Stimulated activated memory B cell treated with anti-CD40 and anti-IgM and Interleukin-4, amounts not matched to agents 10 μg/mL and 1 μg/mL and 100 μg/mL, for 72 hours (primary cell): ENCODE measurements at places on chromosomes 12 and 14.

DNA sequence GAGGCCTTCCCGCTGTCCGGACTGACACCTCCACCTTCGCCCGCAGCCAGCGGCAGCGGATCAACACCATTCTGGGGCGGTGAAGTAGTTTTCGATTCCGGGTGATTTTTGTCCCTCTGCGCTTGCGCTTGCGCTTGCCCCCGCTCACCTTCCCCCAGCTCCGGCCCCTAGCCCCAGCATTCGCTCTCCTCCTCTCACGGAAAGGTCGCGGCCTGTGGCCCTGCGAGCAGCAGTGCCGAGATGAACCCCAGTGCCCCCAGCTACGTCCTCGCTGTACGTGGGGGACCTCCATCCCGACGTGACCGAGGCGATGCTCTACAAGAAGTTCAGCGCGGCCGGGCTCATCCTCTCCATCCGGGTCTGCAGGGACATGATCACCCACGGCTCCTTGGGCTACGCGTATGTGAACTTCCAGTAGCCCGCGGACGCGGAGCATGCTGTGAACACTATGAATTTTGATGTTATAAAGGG, 22.7 kb upstream of the SRGAP1 start:
- H3K4me1 ChIP-seq = peaks cover 9% of the 10 kb centered on the region
- ATAC-seq = peak; percentile 41
- H3K36me3 ChIP-seq = peaks cover 9% of the 10 kb centered on the region
- peak overlapping the region; percentile 74 for H3K4me3 ChIP-seq
- peaks cover 47% of the 10 kb centered on the region for H3K27me3 ChIP-seq
- peak overlapping the region; percentile 79 for H3K27ac ChIP-seq

DNA sequence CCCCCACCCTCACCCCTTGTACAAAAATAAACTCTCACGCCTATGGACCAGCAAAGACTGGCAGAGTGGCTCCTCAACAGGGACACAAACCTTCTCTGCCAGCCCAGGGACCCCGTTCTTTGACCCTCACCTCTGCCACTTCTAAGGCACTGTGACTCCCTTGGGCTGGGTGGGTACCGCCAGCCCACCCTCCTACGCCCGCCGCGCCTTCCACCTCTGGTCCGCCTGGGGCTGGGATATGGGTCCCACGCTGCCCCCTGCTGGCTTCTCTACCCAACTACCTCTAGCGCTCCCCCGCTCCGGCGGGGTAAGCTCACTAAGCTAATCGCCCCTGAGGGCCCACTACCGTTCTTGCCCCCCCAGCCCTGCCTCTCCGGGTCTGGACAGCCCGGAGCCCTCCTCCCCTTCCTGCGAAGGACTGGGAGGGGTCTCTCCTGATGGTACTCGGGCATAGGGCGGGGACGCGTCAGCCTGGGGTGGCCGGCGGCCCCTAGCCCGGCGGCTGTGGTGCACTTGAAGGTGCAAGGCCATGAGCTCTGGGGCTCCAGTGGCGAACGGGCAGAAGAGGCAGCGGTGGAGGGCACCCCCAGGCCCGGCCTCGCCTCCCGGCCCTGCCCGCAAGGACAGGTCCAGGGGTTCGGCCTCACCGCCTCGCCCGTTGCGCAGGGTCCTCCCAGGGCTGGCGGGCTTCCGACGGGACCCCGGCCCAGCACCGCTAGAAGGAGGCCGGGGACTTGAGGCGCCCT, 8.1 kb downstream of the ZNF219 start:
- no peak overlapping the region for H3K27ac ChIP-seq
- H3K27me3 ChIP-seq = peaks cover 11% of the 10 kb centered on the region
- peaks cover 31% of the 10 kb centered on the region for H3K4me1 ChIP-seq
- peak; percentile 3 for ATAC-seq

DNA sequence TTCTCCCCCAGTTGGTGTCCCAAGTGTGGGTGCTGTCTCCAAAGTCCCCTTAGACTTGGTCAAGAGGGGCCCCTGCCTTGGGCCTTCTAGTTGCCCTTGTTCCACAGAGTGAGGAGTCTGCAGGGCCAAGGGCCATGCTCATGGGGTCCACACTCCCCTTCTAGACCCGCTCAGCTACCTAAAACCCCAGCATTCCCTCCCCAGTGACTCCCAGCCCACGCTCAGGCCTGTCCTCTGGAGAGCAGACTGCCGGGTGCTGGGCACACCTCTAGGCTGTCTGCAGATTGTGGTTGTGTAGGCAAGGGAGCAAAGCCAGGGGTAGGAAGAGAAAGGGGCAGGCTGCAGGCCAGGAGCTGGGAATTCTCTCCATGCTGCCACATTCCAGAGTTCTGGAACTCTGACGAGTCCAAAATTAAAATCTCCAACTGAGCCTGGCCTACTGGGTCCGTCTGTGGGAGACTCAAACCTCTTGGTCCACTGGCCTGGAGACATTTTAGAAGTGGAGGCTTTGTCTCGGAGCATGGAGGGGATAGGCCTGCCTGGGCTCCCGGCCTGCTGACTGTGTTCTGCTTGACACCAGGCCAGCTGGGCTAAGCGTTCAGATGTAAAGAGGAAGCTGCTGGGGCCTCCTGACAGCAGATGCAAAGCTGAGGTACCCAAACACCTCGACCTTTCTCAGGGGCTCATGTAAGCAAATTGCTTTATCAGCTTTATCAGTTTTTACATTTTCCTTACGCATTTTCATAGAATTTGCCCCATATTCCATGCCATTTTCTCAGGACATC, 13.7 kb upstream of the KRT5 start:
- peaks cover 10% of the 10 kb centered on the region for H3K27me3 ChIP-seq
- H3K4me3 ChIP-seq = no peak overlapping the region
- H3K4me1 ChIP-seq = peaks cover 7% of the 10 kb centered on the region
- no peak for ATAC-seq
- no peaks in the 10 kb centered on the region for H3K36me3 ChIP-seq

DNA sequence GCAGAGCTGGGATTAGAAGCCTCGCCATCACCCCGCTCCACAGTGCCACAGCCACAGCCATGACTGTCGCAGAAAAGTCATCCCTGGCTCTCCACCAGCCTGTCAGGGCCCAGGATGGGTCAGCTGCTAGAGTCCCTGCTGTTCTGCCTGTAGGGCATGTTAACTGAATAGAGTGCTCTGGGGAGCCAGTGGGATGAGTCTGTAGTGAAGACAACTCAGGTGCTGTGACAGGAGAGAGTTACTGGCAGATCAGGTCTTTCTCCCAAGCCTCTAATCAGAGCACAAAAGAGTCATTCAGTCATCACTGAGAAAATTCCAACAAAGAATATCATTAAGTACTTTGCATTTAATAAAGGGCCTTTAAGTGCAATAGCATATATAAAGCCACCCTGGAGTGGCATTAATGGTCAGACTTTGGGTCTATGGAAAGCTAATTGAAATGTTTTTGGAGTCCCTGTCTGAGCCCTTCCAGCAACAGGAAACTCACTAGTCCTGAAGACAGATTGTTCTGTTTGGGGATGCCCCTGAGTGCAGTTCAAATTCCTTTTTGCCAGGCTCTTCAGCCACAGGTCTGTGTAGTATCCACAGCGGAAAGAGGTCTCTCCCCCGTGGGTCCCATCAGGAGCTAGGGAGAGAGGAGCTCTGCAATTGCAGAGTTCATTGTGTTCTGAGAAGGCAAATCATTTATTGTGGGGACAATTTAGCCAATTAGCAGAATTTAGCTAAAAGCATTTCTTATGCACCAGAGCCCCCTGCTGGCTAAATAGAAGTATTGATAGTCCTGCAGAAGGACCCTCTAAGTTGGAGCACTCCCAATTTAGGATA, 45.2 kb upstream of the C14orf132 start:
- ATAC-seq = no peak
- H3K4me3 ChIP-seq = no peak overlapping the region

GRCh38 chr14:56081139-56081538, 37.1 kb upstream of the PELI2 start:
- H3K36me3 ChIP-seq = no peaks in the 10 kb centered on the region
- H3K4me3 ChIP-seq = no peak overlapping the region
- H3K27ac ChIP-seq = no peak overlapping the region
- no peak for ATAC-seq

DNA sequence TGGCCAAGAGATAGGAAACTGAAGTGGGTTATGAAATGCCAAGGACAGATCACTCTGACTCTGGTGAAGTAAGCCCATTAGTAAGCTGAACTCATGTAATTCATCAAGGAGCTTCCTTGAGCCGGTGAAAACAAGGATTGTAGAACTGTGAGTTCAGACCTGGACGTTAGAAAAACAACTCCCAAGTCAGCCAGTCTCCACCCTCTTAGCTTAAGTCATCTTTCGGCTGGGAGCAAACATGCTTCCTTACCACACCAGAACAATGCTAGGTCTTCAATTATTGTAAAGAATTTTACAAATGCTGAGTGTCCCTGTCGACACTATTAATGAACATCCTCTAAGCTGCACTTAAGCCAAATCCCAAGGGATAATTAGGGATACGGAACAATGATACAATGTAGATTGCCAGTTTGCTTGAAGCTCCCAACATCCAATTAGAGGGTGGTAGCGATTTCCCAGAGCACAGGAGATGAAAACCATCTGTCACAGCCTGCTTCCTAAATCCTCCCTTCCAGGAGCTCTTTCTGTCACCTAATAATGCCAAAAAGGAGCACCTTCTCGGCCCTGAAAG, 45.7 kb upstream of the VASH1 start:
- no peak for ATAC-seq
- H3K36me3 ChIP-seq = no peaks in the 10 kb centered on the region

GRCh38 chr12:130761537-130762318, 45.6 kb upstream of the RIMBP2 start:
- no peaks in the 10 kb centered on the region for H3K27me3 ChIP-seq
- no peaks in the 10 kb centered on the region for H3K36me3 ChIP-seq
- peak overlapping the region; percentile 8 for H3K4me3 ChIP-seq
- ATAC-seq = peak; percentile 54

GRCh38 chr12:125402874-125403789, 337.9 kb downstream of the AACS start:
- H3K4me3 ChIP-seq = no peak overlapping the region
- peaks cover 6% of the 10 kb centered on the region for H3K4me1 ChIP-seq

DNA sequence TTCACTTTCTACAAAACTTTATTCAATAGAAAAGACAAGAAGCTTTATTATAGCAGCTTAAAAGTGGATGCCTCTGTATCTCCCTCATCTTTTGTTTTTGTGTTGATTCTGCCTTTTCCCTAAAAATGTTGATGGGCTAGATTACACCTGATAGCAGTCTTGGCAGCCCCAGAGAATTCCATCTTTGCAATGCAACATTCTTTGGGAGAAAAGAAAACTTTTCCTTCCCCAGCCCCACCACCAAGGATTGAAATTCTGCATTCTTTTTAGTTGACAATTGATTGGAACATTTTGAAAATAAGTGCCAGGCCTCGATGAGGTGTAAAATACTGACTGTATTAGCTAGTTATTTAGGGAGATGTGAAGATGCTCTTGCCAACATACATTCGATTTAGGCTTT, 306.8 kb upstream of the G2E3 start:
- no peak for ATAC-seq
- H3K36me3 ChIP-seq = no peaks in the 10 kb centered on the region
- no peaks in the 10 kb centered on the region for H3K4me1 ChIP-seq
- no peak overlapping the region for H3K27ac ChIP-seq
- H3K4me3 ChIP-seq = no peak overlapping the region

- no peak overlapping the region for H3K27ac ChIP-seq
- H3K36me3 ChIP-seq = no peaks in the 10 kb centered on the region
- H3K27me3 ChIP-seq = no peaks in the 10 kb centered on the region
- no peak for ATAC-seq
Observed at GRCh38 chr12:4190366-4191063, 83.0 kb upstream of the CCND2 start.

DNA sequence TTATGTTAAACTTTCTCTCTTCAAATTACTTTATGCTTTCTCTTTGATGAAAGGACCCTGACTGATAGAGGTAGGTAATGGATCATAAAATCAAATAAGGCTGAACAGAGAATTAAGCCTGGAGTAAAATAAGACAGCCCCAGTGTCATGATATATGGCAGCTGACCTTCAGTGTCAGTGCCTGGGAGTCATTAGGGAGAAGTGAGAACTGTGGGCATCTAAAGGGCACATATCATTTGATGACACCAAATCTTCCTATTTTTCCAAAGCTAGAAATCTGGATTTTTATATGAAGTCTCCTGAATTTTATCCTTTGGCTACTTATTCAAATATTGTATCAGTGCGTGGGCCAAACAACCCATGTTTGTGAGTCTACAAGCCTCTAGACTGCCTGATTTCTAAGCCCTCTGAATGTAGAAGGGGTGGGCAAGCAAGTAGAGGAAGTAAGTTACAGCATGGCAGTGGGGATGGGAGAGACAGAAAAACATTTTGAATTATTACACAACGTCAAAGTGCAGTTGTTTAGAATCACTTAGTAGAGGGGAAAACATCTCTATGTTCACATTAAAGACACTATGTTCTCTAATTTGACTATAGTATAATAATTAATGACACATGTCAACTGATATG, 10.0 kb downstream of the SLC39A9 start:
- peaks cover 20% of the 10 kb centered on the region for H3K4me1 ChIP-seq
- peaks cover 23% of the 10 kb centered on the region for H3K36me3 ChIP-seq
- ATAC-seq = no peak
- no peaks in the 10 kb centered on the region for H3K27me3 ChIP-seq
- peak overlapping the region; percentile 21 for H3K27ac ChIP-seq

- no peak overlapping the region for H3K4me3 ChIP-seq
- H3K36me3 ChIP-seq = no peaks in the 10 kb centered on the region
- ATAC-seq = no peak
- H3K27me3 ChIP-seq = no peaks in the 10 kb centered on the region
- H3K27ac ChIP-seq = no peak overlapping the region
- H3K4me1 ChIP-seq = no peaks in the 10 kb centered on the region
Observed at GRCh38 chr12:32946504-32947131, 50.0 kb upstream of the PKP2 start.

DNA sequence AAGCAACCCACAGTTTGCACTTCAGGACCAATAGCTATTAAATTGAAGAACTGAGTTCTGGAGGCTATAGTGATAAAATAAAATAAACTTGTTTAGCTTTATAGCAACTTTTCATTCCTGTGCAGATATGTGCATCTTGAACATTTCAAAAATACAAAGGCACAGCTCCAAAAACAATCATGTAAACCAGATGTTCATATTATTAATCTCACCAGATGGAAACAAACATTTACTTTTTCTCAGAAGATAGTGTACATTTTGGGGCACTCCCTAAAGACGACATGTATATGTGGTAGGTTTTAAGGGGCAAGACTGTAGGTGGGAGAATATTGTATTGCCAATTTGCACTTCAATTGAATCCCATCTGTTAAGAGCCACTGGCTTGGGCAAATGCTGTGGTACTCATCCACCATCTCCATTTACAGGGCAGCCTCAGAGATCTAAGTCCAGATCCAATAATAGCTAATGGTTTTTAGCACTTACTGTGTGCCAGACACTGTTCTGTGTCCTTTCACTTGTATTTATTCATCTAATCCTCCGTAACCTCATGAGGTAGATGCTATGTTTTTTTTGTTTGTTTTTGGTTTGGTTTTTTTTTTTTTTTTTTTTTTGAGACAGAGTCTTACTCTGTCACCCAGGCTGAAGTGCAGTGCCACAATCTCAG, 49.1 kb downstream of the PTGER2 start:
- H3K4me1 ChIP-seq = no peaks in the 10 kb centered on the region
- no peak overlapping the region for H3K27ac ChIP-seq
- H3K27me3 ChIP-seq = peaks cover 5% of the 10 kb centered on the region
- no peak for ATAC-seq
- no peaks in the 10 kb centered on the region for H3K36me3 ChIP-seq

GRCh38 chr12:121982950-121983349, 38.7 kb upstream of the BCL7A start:
- no peaks in the 10 kb centered on the region for H3K36me3 ChIP-seq
- peak overlapping the region; percentile 64 for H3K27ac ChIP-seq
- no peak overlapping the region for H3K4me3 ChIP-seq
- H3K4me1 ChIP-seq = peaks cover 40% of the 10 kb centered on the region
- ATAC-seq = no peak
